T-helper 2 cell (primary cell): ENCODE measurements at places on chromosomes 4 and X.

DNA sequence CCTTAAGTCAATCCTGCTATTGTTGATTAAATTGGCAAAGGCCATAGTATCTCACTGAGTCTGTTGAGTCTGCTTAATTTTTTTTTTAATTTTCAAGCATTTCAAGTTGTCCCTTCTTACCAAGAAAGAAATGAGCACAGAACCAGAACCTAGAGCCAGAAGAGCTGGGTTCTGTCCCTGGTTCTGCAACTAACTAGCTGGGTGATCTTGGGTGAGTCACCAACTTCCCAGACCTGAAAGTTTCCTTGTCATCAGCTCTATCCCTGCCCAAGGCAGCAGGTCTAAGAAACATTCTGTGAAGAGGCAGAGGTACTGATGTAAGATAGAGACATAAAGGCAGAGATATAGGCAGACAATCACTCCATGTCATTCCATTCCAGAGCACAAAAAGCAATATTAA, 17.3 kb downstream of the TEC start:
- no peak for DNase-seq

GRCh38 chr4:187504974-187505797, 490.4 kb upstream of the ZFP42 start:
- DNase-seq = no peak

- no peak for DNase-seq
These were observed 83.0 kb downstream of the PJA1 start for GRCh38 chrX:69082055-69082752.

- DNase-seq = no peak
These were observed 42.0 kb upstream of the GK2 start for GRCh38 chr4:79450053-79450452.

DNA sequence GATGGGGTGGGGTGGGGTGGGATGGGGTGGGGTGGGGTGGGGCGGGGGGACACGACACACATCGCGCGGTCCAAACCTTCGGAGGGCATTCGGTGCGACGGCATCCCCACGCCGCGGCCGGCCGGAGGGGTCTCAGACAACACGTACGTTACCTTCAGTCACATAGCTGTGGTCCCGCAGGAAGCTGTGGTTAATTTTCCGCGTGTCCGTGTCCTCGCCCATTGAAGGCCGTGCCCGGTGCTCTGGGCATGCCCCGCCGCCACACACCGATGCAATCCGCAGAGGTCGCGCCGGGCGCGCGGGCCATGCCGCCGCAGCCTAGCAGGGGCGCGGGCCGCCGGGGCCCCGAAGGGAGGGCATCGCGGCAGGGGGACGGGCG, 417 bp downstream of the PPP2R2C start:
- DNase-seq = no peak

DNA sequence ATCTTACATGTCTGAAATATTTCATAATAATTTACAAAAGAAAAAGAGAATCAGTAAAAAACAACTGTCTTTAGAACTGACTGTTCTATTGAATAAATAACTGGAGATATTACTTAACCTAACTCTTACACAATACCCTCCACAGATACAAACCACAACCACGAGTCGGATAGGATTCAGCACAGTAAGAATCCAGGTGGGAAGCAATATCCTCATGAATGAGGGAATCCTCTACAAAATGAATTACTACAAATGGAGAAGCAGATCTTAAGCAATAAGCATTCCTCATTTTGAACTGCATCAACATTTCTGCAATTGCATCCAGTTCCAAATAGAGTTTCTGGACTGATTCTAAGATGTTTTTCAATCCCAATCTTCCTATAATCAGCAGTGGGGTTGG, 227.1 kb downstream of the SH2D1A start:
- DNase-seq = no peak

- DNase-seq = no peak
These were observed 848 bp upstream of the KCND1 start for GRCh38 chrX:48972220-48973164.

- DNase-seq = no peak
These were observed 360.0 kb downstream of the ARHGAP24 start for GRCh38 chr4:85834934-85835333.
